Activated naive CD4-positive, alpha-beta T cell treated with anti-CD3 and anti-CD28 coated beads, Interleukin-2, amount 50 U/mL, for 16 hours (primary cell): ENCODE measurements at places on chromosomes 1 and 21.

- no peak for DNase-seq
These were observed 57.9 kb downstream of the PHTF1 start for GRCh38 chr1:113701429-113701828.

- DNase-seq = peak; percentile 18
These were observed 10.2 kb downstream of the C1orf216 start for GRCh38 chr1:35708441-35708921.

DNA sequence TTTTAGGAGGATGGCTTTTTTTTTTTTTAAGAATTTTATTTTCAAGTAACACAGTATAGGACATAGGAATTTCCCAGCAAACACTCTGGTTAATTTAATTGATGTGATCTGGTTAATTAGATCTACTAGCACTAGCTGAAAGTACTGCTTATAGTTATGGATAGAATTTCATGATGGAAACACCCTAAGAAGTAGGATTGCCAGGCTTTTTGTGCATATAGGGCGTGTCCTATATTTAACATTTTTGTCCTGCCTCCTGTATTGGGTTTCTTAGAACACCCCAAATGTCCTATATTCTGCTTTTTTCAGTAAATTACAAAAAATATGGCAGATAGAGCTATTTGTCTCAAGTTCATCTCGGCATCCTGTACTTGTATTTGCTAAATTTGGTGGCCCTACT, 13.5 kb upstream of the AXDND1 start:
- no peak for DNase-seq

GRCh38 chr21:29829564-29830275, 110.1 kb downstream of the GRIK1 start:
- no peak for DNase-seq

- no peak for DNase-seq
These were observed 220.5 kb downstream of the CENPF start for GRCh38 chr1:214823311-214824117.
